Endothelial cell of umbilical vein (primary cell): ENCODE measurements at places on chromosomes 5 and 9.
A peak's percentile ranks its signal among the peaks of the same experiment; 100 is the strongest.

DNA sequence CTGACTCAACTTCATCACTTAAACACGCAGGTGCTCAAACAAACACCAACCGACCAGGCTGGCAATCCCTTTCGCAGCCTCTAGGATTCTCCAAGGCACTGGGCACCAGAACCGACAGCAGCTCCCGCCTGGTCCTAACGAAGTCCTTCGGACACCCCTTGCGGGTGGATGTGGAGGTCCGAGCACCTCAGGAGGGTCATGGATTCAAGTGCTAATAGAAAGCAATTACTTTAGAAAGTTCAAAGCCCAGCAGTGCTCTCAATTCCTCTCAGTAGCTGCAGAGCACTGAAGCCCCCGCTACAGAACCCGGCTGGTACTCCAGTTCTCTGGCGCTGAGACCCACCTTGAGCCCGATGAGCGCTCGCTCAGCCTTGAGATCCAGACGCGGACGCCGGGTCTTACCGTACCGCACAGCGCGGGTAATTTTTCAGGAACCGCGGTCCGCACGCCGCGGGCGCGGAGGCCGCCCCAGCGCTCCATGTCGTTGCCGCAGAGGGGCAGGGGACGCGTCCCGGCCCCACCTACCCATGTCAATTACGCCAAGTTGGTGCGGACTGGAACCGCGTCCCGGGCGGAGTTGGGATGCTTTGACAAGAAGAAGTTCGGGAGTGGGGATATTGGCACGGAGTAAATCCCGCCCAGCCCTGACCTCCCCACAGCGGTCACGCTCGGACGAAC is 638 bp downstream of the MARCHF3 start:
- H3K4me1 ChIP-seq, result peaks cover 11% of the 10 kb centered on the region
- DNase-seq, result peak; percentile 85
- no peaks in the 10 kb centered on the region for H3K27me3 ChIP-seq
- no peaks in the 10 kb centered on the region for H3K36me3 ChIP-seq

- H3K4me1 ChIP-seq, result no peaks in the 10 kb centered on the region
- H3K27ac ChIP-seq, result no peak overlapping the region
- DNase-seq, result no peak
- H3K36me3 ChIP-seq, result no peaks in the 10 kb centered on the region
These were observed 1.0 kb upstream of the GRM6 start for GRCh38 chr5:178996156-178996555.

GRCh38 chr5:135154197-135154596 is 120.2 kb upstream of the PITX1 start:
- H3K4me3 ChIP-seq, result no peak overlapping the region
- DNase-seq, result no peak
- H3K36me3 ChIP-seq, result no peaks in the 10 kb centered on the region
- no peaks in the 10 kb centered on the region for H3K27me3 ChIP-seq

GRCh38 chr9:12956261-12956660 is 181.4 kb downstream of the LURAP1L start:
- H3K36me3 ChIP-seq, result no peaks in the 10 kb centered on the region
- no peak for DNase-seq
- no peaks in the 10 kb centered on the region for H3K4me1 ChIP-seq
- H3K27me3 ChIP-seq, result no peaks in the 10 kb centered on the region
- no peak overlapping the region for H3K4me3 ChIP-seq
- H3K27ac ChIP-seq, result no peak overlapping the region

DNA sequence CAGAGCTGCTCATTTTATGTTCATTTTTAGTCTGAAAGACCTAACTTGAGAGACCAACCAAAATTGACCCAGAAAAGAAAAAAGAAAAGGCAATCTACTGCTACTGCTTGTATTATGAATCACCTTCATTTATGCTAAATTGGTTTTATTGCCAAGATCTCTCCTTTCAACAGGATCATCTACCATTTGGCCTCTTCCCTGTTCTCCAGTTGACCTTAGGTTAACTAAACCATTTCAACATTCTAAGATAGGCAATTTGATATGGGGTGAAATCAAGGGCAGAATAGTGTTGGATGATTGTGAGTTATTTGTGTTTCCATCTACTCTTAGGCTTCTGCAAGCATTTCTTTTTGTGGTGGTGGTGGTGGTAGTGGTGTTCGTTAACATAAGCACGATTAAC is 48.3 kb upstream of the POU4F3 start:
- H3K36me3 ChIP-seq, result no peaks in the 10 kb centered on the region
- DNase-seq, result no peak
- no peaks in the 10 kb centered on the region for H3K4me1 ChIP-seq
- H3K4me3 ChIP-seq, result no peak overlapping the region
- H3K27ac ChIP-seq, result no peak overlapping the region

- no peaks in the 10 kb centered on the region for H3K27me3 ChIP-seq
- H3K27ac ChIP-seq, result no peak overlapping the region
- H3K4me3 ChIP-seq, result no peak overlapping the region
- no peaks in the 10 kb centered on the region for H3K4me1 ChIP-seq
- DNase-seq, result no peak
- H3K36me3 ChIP-seq, result no peaks in the 10 kb centered on the region
These were observed 221.6 kb downstream of the ACTL7B start for GRCh38 chr9:108634204-108634603.

DNA sequence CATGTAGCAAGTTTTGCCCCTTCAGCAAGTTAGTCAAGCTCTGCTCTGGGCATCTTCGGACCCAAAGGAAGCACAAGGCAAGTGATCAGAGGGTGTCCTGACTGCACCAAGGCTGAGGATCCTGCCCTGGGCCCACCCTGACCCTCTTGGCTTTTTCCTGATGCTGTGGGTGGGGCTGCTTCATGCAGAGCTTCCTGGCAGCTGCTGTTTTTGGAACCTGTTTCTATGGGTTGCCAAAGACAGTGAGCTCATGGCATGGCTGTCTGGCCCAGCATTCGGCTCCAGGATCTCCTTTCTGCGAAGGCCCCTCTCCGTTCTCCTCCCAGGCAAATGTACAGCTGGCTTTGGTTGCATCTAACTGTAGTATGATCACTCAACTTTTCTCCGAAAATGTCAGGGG is 497.9 kb downstream of the ARHGEF28 start:
- H3K27ac ChIP-seq, result no peak overlapping the region
- peaks cover 58% of the 10 kb centered on the region for H3K4me1 ChIP-seq
- no peaks in the 10 kb centered on the region for H3K36me3 ChIP-seq
- H3K27me3 ChIP-seq, result no peaks in the 10 kb centered on the region

DNA sequence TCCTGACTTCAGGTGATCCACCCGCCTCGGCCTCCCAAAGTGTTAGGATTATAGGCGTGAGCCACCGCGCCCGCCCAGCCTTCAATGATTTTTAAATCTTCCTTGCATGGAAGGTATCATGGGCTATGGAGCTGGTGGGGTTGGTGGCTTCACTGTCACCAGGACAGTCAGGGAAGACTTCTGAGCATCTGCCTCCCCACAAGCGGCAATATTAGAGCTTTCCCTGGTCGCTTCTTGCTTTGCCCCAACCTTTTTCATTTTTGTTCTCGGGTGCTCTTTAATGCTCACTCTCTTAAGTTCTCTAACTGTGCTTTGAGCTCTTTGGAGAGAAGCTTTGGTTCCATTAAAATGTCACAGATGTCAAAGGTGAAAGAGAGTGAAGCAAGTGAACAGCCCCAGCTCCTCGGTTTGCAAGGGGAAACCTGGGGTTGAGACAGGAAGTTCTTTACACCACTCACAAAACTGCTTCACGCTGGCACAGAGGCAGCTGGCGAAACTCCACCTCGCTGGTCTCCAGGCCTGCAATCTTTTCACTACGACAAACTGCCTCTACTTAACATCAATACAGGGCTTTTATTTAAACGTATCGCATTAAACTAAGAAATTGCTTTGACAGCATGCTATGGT is 142.5 kb upstream of the RETREG1 start:
- H3K4me3 ChIP-seq, result no peak overlapping the region
- H3K36me3 ChIP-seq, result peaks cover 36% of the 10 kb centered on the region
- no peaks in the 10 kb centered on the region for H3K4me1 ChIP-seq
- H3K27ac ChIP-seq, result no peak overlapping the region

DNA sequence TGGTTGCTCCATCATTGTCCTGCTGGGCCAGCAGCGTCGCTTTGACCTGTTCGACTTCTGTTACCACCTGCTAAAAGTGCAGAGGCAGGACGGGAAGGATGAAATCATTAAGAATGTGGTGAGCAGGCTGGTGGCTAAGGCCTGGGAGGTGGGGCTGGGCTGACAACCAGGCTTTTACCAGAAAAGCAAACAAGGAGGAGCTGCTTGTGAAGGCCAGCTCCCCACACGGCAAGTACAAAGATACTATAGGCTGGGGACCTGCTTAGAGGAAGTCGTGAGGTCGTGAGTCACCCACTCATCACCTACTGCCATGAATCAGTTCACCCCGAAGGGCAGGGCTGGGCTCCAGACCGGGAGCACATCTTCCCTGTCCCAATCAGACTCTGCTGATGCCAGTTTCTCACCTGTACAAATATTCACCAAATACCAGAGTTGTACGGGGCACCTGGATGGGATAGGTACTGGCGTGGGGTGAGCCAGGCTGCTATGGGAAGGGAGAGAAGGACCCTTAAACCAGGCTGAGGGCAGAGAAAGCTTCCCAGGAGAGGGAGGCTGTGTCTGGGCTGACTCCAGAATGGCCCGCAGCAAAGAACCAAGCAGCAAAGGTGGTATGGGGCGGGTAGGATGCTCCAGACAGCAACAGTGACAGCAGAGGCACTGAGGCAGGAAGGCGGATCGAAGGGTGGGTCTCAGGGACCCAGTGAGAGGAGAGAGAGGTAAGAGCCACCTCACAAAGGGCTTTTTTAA is 69.3 kb upstream of the NIPAL4 start:
- peak overlapping the region; percentile 19 for H3K27ac ChIP-seq
- H3K4me1 ChIP-seq, result peaks cover 43% of the 10 kb centered on the region
- peak; percentile 40 for DNase-seq
- H3K27me3 ChIP-seq, result no peaks in the 10 kb centered on the region
- H3K4me3 ChIP-seq, result no peak overlapping the region
- H3K36me3 ChIP-seq, result no peaks in the 10 kb centered on the region

DNA sequence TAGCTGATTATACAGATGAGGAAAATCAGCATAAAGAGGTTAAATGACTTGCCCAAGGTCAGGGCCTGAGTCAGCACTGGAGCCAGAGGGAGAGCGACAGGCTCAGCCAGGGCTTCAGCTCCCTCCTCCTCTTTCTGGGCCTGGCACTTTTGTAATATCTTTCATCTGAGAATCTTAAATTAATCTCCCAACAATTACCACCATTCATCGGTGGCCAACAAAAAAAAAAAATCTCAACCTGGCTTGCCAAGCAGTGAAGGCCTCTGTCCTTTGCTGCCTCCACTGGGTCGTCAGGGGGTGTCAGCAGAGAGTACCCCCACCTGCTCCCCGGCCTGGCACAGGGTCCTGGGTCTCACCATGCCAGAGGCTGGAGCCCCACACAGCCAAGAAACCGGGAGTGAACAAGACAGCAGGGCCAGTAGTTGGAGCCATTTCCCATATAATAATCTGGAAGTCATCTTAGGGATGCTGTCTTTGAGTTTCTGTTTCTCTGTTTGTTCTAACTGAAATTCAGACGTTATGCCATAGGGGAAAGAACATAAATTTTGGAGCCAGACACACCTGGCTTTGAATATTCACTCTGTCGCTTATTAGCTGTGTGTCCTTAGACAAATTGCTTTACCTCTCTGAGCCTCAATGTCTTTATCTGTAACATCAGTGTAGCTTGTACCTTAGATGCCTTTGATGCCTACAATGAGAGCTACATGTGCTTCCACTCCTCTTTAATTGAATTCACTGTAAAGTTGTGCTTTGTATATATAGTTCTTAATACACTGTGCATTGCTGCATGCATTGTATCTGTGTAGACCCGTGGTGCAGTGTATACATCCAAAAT is 299.9 kb upstream of the MSX2 start:
- no peak overlapping the region for H3K4me3 ChIP-seq
- no peaks in the 10 kb centered on the region for H3K4me1 ChIP-seq
- no peak for DNase-seq
- no peaks in the 10 kb centered on the region for H3K36me3 ChIP-seq
- H3K27ac ChIP-seq, result no peak overlapping the region
- H3K27me3 ChIP-seq, result no peaks in the 10 kb centered on the region

DNA sequence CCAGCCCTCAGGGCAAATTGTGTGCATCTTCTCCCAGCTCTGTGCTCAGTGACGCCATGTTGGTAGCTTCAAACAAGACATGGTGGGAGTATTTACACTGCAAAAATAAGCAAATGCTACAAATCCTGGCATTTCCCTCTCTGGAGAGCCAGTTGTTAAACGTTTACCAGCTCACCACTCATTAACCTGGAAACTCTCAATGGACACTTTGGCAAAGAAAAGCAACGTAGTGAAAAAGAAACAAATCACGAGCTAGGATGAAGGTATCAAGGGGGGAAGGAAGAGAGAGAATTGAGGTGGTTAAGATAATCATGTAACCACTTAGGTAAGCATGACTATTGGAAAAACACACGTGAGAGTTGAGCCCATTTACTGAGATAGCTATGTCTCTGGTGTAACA is 72.5 kb downstream of the MRPS30 start:
- no peaks in the 10 kb centered on the region for H3K4me1 ChIP-seq
- no peaks in the 10 kb centered on the region for H3K27me3 ChIP-seq
- no peak for DNase-seq
- no peak overlapping the region for H3K27ac ChIP-seq
- no peak overlapping the region for H3K4me3 ChIP-seq
- no peaks in the 10 kb centered on the region for H3K36me3 ChIP-seq

GRCh38 chr9:30771163-30771708 is 1613.2 kb upstream of the ACO1 start:
- no peak overlapping the region for H3K4me3 ChIP-seq
- no peaks in the 10 kb centered on the region for H3K36me3 ChIP-seq
- H3K27ac ChIP-seq, result no peak overlapping the region

GRCh38 chr5:133122711-133123110 is 70.9 kb downstream of the HSPA4 start:
- no peak for DNase-seq
- H3K36me3 ChIP-seq, result no peaks in the 10 kb centered on the region
- H3K27ac ChIP-seq, result no peak overlapping the region
- no peaks in the 10 kb centered on the region for H3K4me1 ChIP-seq
- no peak overlapping the region for H3K4me3 ChIP-seq
- peaks cover 2% of the 10 kb centered on the region for H3K27me3 ChIP-seq
